ENCODE measurements at places on chromosomes 1 and 21.

DNA sequence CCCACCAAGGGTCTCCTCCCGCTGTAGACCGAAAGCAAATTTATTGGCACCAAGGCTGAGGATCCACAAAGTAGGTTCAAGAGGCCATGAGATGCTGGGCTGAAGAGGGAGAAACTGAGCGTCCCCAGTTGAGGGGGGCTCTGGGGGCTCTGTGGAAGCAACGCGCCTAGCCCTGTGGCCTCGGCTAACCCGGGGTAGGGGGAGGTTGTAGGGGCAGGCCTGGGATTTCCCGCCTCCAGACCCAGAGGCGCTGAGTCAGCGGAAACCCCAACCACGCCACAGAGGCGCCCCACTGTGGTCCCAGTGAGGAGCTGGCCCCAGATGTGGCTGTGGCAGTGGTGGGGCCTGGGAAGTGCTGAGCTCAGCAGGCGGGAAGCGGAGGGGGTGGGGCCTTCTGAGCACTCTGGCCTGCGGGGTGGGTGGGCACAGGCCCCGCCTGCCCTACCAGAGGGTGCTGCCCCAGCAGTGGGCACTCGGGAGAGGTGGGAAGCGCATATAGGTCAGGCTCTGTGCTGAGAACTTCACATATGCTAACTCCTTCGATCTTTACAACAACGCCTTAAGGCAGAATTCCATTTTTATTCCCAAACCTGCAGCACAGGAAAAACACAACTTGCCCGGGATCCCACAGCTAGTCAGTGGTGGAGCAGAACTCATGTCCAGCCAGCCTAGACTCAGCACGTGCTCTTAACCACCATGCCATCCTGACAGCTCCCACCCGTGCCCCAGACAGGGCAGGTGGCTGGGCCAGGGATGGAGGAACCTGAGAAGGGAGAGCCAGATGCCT, 1.5 kb upstream of the COL16A1 start:
- peak; percentile 35 for DNase-seq

- DNase-seq, result peak; percentile 62
These were observed 25.7 kb downstream of the RAB7B start for GRCh38 chr1:205977402-205978014.

DNA sequence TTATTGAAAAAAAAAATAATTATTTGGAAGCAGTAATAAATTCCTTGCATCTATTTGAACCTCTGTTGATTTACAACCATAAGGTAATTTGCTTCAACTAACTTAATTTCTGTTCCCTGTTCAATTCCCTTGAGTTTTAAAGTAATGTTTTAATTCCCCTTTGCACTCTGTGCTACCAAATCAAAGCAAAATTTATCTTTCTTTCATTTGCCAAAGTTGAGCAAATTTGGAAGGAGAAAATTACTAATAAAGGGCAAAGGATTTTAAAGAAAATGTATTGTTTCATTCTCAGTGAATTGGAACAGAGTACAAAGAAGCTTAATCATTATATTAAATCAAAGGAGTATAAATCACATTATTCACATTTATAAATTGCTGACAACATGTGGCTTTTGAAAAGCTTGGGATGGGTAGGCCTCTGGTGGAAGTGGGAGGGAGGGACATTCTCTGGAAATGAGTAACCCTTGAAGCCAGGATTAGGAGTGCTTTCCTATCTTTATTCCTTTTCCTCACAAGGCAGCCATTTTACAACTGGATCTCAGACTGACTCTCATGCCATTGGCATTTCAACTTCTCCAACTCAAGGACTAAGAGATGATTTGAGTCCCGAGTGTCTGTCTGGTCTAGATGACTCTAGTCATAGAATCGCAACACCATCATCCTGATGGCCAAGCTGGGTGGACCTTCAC, 331.6 kb upstream of the DUSP10 start:
- no peak for DNase-seq

GRCh38 chr1:113325022-113325421, 65.3 kb upstream of the MAGI3 start:
- no peak for DNase-seq

DNA sequence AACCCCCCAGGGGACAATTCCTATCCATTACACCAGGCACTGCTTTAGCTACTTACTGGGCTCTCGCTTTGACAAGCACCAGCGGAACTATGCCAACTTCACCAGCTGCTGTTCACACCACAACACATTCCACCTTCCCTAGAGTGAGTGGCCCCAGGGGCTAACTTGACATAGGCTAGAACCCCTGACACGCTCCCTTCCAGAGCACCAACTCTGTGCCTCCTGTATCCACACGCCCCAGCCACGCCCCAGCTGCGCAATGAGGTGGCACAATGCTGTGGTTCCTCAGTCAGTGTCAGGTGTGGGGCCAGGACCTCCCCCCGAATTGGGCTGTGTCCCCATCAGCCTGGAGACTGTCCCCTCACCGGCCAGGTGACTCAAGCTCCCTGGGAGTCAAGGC, 11.7 kb upstream of the FGR start:
- DNase-seq, result no peak

DNA sequence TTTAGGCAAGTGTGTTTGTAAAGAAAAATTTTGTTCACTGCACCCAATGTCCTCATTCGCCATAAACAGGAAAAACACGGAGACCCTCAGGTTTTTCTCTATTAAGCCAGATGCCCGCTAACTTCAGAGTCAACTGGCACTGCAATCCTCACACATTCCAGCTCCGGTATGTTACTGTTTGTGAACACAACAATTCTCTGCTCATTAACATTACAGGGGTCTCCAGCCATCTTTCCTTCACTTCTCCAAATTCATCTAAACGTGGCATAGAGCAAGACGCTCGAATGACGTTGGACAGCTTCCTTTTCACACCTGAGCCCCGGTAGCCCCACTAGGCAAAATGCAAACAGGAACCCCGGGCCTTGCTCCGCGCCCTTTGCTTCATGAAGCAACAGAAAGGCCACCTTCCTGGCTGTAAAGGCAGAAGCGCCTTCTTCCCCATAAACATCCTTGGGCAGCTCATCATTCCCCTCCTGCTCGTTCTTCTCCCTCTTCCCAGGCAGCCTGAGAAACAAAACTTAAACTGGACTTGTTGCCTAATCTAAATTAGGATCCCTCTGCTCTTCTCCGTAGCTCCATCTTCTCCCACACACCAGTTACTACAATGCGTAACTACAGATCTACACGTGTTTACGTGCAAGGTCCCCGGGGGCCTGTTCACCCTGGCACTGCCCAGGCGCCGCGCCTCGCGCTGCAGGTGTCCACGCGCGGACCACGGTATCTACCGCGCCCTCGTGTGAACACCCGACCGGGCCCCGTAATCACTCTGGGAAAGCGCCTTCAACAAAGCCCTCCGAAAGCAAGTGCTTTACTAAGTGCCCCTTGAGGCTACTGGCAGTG, 1.2 kb downstream of the LBR start:
- DNase-seq, result no peak

DNA sequence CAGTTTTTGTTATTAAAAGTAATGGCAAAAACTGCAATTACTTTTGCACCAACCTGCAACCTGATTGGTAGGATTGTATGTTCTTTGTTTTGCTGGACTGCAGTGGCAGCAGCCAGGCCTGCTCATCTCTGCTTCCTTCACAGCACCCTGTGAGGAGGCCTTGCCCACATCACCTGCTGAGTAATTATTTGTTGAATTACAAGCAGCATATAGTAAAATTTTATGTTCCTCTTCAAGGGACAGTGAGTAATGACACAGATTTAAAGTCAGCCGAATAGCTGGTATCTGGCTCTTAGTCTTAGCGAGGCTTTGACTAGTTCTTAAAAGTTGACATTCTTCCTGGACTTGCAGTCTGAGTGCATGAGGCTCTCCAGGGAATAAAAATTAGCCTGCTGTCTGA, 435.1 kb downstream of the PRDM2 start:
- DNase-seq, result no peak

GRCh38 chr1:81827942-81828341, 27.2 kb downstream of the ADGRL2 start:
- DNase-seq, result no peak

DNA sequence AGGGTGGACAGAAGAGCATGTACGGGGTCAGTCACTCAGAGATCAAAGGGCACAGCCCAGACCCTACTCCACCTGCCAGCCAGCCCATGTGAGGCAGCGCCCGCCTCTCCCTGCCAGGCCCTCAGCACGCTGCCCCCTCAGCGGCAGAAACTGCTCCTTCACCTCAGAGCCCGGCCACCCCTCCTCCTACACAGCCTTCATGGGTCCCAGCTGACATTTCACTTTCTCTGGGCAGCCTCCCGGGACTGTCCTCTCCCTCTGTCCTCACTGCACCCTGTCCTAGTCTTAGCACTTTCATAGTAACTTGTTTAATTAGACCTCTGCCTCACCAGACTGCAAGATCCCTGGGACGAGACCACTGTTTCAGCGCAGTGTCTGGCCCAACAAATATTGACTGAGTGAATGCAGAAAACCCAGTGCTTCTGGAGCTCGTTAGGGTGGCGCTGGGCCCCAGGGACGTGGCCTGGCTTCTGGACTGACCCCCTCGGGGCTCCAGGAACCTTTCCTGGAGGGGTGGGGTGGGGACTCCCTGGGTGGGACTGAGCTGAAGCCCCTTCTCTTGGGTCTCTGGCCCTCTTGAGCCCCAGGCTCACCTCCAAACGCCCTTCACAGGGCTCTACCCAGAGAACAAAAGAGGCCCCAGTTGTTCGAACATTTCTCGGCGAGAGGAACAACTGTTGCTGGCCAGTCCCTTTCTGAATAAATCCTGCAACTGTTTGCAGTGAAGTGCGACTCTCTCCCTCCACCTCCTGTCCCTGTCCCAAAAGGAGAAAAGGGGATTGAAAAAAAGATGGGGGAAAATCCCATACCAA, 114.9 kb downstream of the CASZ1 start:
- no peak for DNase-seq
